ENCODE measurements at places on chromosomes 11 and 22.

GRCh38 chr11:66388780-66389386 is 17.3 kb upstream of the SLC29A2 start:
- DNase-seq: peak; percentile 82

GRCh38 chr22:32810555-32811133 is 9.1 kb downstream of the TIMP3 start:
- DNase-seq: no peak

DNA sequence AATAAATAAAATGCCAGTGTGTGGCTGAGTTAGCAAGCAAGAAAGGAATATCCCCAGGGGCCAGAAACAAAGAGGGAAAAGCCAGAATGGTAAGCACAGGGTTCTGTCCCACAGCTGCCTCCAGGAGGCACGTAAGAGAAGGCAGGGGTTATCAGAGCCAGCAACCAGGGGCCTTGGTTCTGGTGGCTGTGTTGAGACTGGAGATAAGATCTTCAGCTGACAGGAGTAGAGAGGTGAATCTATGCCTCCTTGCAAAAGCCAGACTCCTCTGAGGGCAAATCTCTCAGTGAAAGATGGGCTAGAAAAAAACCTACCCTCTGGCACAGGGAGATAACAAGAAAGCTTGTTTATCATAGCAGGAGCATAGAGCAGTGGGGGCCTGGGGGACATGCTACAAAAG is 29.8 kb upstream of the NFAM1 start:
- no peak for DNase-seq

DNA sequence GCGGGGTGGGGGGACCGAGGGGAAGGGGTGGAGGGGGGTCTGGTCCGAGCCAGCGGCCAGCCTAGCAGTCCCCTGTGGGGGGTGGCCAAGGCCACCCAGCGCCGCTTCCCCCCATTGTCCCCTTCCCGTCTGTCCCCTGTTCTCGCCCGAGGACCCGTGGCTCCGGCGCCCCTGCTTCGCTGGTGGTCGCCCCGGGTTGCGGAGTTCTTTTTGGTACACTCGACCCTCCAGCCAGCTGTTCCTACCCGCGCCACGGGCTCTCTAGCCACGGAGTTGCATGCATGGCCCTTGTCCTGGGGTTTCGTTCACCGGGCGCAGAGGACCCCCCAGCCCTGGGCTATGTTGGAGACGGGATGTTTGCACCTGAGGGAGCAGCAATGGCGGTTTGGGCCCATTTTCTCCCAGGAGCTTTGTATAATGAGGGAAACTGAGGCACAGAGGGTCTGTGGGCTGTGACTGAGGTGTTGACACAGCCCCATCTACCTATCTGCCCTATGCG is 489 bp downstream of the RNF214 start:
- peak; percentile 28 for DNase-seq

DNA sequence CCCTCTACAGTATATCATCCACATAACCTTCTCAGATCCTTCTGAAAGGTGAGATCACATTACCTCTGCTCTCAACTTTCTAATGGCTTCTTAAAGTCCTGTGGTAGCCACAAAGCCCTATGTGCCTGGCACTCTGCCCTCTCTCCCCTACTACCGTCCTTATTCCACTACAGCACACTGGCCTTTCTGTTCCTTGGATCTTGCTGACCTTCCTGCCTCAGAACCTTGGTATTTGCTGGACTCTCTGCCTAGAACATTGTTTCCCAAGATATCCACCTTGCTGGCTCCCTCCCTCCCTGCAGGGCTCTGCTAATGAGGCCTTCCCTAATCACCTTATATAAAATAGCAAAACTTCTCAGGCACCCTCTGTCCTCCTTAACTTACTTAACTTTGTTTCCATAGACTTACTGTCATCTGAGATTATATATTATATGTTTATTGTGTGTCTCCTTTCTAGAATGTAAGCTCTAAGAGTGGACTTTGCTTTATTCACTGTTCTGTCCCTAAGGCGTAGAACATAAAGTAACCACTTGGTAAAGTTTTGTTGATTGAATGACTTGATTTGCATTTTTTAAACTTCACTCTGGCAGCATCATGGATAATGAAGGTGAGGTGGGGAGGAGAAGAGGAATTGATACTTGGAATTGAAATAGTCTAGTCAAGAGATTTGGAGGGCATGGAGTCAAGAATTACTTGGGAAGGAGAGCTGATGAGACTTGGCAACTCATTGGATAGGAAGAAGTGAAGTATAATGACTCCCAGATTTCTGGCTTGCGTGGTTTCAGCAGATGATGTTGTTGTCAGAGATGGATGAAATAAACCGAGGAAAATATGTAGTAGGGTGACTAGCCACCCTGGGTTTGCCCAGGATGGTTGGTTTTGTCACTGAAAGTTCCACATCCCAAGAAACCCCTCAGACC is 10.5 kb downstream of the POLD3 start:
- DNase-seq: no peak

GRCh38 chr22:37077802-37078448 is 26.4 kb downstream of the KCTD17 start:
- DNase-seq: peak; percentile 73

DNA sequence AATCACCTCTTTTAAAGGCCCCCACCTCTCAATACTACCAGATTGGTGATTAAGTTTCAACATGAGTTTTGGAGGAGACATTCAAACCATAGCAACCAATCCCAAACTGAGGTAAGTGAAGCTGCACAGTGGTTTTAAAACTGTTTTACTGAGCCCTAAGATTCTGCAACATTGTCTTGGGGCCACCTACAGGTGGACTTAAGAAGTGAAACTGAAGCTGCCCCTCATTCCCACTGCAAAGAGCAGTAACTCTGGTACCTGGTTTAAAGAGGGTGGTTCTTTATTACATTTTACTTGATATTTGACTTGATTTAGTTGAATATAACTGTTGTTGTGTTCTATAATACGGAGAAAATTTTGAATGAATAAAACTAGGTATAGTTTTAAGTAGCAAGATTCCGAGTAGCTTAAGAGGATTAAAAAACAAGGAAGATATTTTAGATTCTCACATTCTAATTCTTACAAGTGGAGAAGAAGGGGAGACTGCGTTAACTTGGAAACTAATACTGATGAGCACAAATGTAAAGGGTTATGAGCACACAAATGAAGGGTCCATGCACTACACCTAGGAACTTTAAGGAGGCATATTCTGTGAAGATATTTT is 26.7 kb downstream of the SYT9 start:
- DNase-seq: peak; percentile 68

GRCh38 chr11:60795291-60795690 is 10.2 kb downstream of the MS4A10 start:
- DNase-seq: no peak

GRCh38 chr22:22462813-22463567 is 45.6 kb downstream of the ZNF280B start:
- peak; percentile 28 for DNase-seq

- DNase-seq: no peak
Observed at GRCh38 chr11:105538588-105538987, 71.3 kb upstream of the GRIA4 start.

- peak; percentile 91 for DNase-seq
Observed at GRCh38 chr11:102111787-102112508, 1.7 kb downstream of the YAP1 start.

GRCh38 chr11:8691601-8692000 is 9.0 kb downstream of the RPL27A start:
- DNase-seq: no peak

- no peak for DNase-seq
Observed at GRCh38 chr22:44780876-44781449, 28.6 kb downstream of the ARHGAP8 start.

GRCh38 chr11:708511-708910 is 2.5 kb downstream of the EPS8L2 start:
- DNase-seq: no peak

DNA sequence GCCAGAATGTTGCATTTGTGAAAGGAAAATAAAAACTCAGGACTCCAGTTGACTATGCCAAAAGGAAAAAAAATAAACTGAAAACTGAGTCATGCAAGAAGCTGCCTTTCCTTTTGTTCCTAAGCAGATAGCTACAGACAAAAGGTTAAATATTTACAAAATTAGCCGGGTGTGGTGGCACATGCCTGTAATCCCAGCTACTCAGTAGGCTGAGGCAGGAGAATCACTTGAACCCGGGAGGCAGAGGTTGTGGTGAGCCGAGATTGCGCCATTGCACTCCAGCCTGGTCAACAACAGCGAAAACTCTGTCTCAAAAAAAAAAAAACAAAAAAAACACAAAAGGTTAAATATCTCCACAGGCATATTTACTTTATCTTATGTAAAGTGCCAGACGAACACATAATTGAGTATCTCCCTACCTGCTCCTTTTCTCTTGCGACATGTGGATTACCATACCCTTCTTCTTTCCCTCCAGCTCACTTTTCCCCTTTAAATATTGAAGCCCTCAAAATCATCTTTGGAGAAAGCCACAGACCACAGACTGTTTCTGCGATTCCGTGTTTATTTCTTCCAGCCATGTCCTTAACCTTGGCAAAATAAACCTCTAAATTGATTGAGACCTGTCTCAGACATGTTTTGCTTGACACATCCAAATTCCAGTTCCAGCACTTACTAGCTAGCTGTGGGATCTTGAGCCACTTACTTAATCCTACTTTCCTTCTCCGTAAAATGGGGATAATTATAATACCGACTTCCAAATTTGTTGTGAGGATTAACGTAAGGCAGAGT is 2.3 kb upstream of the SMPD1 start:
- DNase-seq: peak; percentile 52

- DNase-seq: peak; percentile 30
Observed at GRCh38 chr22:38040953-38041759, 16.0 kb upstream of the PICK1 start.

DNA sequence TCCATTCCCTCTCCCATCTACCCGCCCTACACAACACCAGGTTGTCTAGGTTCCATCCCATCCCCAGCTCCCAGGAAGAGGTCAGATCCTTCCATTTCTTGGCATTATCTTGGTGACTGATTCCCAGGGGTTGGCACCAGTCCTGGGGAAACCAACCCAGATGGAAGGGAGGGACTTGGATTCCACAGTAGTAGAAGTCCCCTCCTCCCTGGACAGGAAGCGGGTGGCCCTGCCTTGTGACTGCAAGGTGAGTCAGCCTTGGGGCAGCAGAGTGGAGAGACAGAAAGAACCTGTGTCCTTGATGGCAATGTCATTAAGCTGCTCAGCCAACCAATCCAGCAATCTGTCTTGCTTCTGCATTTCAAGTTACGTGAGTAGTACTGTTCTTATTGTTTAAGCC is 26.5 kb downstream of the SYT13 start:
- DNase-seq: no peak

DNA sequence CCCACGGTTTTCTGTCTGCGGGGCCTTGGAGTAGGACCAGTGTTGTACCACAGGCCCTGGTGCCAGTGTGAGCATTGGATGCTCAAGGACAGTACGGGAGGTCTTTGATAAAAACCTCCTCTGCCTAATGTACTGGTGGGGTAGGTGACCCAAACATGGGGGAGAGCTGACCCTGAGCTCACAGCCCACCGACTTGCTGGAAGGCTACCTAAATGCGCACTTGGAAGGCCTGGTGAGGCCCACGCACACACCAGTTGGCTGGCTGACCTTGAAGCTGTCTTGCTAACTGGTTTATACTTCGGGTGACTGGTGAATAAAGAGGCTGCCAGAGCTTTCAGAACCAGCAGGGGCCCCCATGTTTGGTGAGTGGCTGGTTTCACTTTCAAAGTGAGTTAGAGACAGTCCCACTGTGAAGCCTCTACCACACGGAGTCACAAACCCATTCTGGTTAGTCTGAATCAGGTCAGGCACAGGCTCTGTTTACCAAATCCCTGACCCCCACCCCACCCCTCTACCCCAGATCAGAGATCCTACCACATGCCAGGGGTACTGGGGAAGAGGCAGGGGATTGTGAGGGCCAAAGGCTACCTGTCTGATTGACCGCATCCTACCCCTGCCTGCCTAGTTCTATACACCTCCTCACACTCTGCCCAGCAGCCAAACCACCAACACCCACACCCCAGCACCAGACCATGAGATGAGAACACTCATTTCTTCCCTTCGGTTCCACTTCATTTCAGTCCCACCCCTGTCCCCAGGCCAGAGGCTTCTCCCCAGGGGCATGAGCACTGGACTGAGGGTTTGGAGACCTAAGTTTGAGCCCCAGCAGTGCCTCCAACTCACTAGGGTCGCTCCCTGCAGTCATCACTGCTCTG is 12.7 kb upstream of the IL2RB start:
- no peak for DNase-seq

DNA sequence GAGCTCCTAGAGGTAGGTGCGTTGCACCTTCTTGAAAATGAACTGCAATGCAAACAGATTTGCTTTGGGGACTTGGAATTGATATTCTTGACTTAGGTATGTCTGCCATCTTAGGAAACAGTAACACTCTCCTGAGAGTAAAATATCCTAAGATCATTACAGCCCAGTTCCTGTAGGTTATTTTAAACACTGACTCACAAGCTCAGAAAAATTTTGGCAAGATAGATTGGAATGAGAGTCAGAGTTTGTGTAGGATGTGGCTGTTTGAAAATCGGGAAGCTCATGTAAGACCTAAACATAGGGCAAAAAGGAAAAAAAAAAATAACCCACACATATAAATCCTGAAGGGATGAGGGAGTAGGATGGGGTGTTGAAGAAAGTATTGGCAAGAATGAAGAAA is 377.0 kb upstream of the LRRC4C start:
- DNase-seq: no peak

DNA sequence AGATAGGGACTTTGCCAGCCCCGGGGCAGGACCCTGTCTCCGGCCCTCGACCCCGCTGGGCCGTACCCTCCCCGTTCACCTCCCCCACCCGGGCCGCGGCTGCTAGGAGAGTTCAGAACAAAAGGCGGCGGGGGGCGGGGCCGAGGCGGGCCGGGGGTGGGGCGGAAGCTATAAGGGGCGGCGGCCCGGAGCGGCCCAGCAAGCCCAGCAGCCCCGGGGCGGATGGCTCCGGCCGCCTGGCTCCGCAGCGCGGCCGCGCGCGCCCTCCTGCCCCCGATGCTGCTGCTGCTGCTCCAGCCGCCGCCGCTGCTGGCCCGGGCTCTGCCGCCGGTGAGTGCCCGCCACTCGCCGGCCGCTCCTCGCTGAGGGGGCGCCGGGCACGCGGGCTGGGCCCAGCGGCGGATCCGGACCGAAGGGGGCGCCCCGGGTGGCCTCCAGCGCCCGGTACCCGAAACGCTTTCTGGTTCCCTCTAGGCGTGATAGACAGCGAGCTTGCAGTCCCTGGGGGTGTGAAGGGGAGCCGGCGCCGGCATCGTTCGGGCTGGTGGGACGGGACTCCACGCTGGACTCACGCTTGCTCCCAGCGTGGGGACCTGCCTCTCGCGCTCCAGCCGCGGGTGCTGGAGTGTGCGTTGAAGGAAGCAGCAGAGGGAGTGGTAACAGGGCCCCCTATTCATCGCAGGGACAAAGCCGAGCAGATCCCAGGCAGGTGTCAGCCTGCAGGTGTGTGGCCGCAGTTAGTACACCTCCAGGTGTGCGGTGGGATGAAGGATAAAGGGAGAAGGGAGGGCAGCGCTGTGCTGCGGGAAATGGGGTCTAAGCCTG is at the start of gene MMP11:
Gene MMP11 (plus strand): TSS at position 201 of the 825 bp plus-strand sequence. CDS start 22 bp downstream, at position 223.
- peak; percentile 41 for DNase-seq

Data from dermis blood vessel endothelial cell (primary cell).